NCI-H2029 (cell line): ENCODE measurements at places on chromosomes 1 and 21.

- no peak for DNase-seq
Observed at GRCh38 chr1:101276818-101277217, 40.0 kb downstream of the S1PR1 start.

DNA sequence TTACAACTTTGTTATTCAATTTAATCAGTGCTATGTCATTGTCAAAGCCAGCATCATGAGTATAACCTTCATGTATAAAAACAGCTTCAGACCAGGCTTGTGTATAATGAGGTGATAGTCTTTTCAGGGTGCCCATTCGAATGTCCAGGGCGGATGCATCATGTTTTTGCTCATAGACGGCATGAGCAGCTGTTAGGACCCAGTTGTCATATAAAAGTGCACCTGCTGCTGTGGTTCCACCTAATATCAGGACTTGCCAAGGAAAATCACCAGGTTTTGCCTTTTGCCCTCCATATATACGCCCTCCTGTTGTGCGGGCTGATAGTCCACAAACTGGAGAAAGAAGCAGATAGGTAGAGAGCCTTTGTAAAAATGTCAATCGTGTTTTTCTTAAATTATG is 14.9 kb downstream of the TARDBP start:
- no peak for DNase-seq

- DNase-seq: no peak
Observed at GRCh38 chr1:169235568-169235967, 129.1 kb downstream of the ATP1B1 start.

- no peak for DNase-seq
Observed at GRCh38 chr1:77288275-77288674, 6.5 kb downstream of the AK5 start.

DNA sequence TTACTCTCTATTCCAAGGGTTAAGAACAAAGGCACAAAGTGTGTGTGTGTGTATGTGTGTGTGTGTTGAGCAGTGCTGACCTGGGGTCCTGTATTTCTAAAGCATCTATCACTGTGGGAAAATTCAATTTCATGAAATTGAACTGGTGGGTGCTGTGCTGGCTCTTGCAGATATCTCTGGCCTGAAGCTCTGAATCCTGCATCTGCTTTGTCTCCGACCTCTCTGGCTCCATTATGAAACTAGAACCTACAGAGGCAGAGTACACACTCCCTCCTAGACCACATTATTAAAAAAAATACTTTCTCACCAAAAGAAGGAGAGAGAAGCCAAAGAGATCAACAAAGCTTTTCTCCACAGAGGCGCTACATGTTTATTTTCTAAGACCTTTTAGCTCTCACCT is 88.4 kb upstream of the PDE4B start:
- no peak for DNase-seq

- DNase-seq: no peak
Observed at GRCh38 chr1:10773851-10774614, 22.4 kb downstream of the CASZ1 start.

DNA sequence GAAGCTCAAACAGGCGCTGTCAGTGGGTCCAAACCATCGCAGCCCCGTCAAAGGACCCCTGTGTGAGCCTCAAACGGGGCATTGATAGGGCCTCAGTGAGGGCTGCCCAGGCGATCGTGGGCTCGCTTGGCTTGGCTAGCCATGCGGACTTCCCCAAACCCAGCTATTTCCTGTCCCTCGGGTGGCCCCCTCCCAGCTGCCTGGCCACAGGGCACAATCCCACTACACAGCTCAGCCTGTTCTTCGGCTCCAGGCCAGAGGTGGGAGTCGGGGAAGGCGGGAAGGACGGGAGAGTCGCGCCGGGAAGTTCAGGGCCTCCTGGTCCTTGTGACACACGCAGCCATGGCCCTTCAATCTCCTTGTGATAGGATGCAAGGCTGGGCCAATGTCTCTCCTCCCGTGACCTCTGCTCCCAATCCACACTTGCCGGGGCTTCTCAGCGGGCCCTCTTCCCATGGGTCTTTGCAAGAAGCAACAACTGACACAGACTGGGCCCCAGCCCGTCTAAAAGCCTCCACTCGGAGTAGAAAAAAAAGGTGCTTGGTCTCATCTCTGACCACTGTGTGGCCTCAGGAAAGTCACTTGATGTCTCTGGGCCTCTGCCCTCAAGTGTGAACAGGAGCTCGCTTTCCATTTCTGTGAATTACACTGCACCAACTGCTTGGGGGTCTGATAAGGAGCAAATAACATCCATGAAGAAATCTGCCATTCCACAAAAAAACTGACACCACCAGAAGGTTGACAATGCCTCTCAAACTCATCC is 7.1 kb upstream of the MATN1 start:
- no peak for DNase-seq

- no peak for DNase-seq
Observed at GRCh38 chr1:245290836-245291235, 136.1 kb downstream of the KIF26B start.

DNA sequence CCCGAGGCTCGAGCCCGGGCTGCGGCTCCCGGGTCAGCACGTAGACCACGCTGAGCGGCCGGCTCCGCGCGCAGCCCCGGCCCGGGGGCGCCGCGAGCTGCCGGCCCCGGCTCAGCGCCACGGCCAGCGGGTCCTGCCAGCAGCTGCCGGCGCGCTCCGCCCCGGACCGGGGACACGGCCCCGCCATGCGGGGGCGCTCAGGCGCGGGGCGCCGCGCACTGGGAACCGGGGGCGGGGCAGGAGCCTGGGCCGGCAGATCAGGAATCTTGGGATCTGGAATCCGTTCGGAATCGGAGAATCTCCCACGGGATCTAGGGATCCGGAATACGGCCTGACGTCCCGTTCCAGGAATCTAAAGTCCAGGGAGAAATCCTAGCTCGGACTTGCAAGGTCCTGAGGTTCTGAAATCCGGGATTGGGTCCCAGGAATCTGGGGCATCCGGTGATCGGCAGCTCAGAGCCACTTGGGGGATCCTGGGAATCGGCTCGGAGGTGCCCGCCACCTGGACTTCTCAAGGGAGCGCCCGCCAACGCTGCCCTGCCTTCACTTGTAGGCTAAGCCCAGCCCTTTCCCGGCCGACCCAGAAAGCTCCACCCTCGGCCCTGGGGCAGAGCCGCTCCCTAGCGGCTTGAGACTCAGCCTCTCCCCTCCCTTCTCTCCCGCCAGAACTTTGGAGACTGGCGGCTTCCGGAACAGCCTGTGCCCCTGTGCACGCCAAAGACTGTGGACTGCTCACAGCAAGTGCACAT is at the start of gene MAP3K6:
Gene MAP3K6 (minus strand): TSS at position 551 of the 749 bp plus-strand sequence. CDS start 364 bp downstream, at position 187.
- DNase-seq: peak; percentile 60

- no peak for DNase-seq
Observed at GRCh38 chr1:3292868-3293562, 161.4 kb upstream of the ARHGEF16 start.

- DNase-seq: peak; percentile 13
Observed at GRCh38 chr1:119771016-119771415, 2.3 kb upstream of the HMGCS2 start.

GRCh38 chr1:172902861-172903381 is 147.8 kb downstream of the TNFSF18 start:
- DNase-seq: no peak

DNA sequence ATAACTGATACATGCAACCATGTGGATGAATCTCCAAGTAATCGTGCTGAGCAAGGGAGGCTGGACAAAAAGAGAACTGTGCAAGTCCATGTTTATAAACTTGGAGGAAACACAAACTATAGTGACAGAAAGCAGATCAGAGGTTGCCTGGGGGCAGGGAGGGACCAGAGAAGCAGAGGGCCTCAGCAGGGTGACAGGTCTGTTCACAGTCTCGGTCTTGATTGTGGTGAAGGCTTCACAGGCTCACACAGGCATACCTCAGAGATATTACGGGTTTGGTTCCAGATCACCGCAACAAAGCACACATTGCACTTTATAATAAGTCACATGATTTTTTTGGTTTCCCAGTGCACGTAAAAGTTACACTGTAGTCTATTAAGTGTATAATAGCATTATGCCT is 28.5 kb downstream of the ACOT7 start:
- no peak for DNase-seq

GRCh38 chr1:85048296-85049064 is at the start of gene MCOLN3:
MCOLN3 (minus strand) TSS chr1:85048500; CDS start chr1:85045360, 3,140 bp downstream.
- DNase-seq: peak; percentile 54

GRCh38 chr1:7470904-7471638 is 300.0 kb upstream of the VAMP3 start:
- no peak for DNase-seq
